Left cardiac atrium (tissue), 4 donors: ENCODE measurements at places on chromosomes 16 and 17. TPM values are rescaled to one million over a fixed set of nuclear protein-coding genes. Genes with fewer than 3 reads are reported as not detected.
A peak's percentile ranks its signal among the peaks of the same experiment; 100 is the strongest.

The ZNF23 gene
- 6.5 TPM for total RNA-seq

The ITGA3 gene
- total RNA-seq, result 26.5 TPM

The ADGRG3 gene
- total RNA-seq, result 1.1 TPM

The RMI2 gene
- total RNA-seq, result 2.4 TPM

The GABARAP gene
- 475 TPM for total RNA-seq

The MT1G gene
- 3.6 TPM for total RNA-seq

The C17orf113 gene
- 0.68 TPM for total RNA-seq

The MEFV gene
- 1.9 TPM for total RNA-seq

The TMIGD1 gene
- total RNA-seq, result not detected

- no peak for DNase-seq
Measured at GRCh38 chr16:3467921-3468320, 24.4 kb downstream of the NAA60 start.

- DNase-seq, result no peak
Measured at GRCh38 chr17:49107211-49107557, 25.4 kb upstream of the B4GALNT2 start.

DNA sequence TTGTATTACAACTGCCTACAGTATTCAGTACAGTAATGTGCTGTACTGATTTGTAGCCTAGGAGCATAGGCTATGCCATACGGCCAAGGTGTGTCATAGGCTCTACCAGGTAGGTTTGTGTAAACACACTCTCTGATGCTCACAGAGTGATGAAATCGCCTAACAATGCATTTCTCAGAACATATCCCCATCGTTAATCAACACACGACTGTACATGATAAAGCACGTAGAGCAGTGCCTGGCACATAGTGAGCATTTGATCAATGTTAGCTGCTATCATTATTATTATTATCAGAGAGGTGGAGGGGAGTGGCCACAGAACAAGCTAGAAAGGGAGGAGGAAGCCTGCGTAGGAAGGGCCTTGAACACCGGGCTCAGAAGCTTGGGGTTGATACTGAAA, 81.1 kb upstream of the LHX1 start:
- no peak for DNase-seq

GRCh38 chr16:11135464-11135973, 120.5 kb downstream of the SOCS1 start:
- no peak for DNase-seq

DNA sequence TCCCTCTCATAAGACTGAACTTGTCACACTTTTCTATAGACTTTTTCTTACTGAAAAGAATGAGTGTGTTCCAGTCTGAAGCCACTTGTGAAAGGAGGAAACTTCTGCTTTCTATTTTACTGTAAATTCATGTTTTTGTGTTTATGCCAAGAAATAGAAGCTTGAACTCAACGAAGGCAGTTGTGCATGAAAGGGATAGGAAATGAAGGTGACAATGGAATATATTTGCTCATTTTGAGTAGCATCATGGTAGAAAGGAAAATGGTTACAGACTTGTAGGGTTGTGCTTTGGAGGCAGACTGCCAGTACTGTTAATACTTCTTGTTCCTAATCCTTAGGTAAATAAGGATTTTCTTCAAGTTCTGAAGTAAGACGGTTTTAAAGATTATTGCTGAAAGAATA, 8.1 kb downstream of the CLTC start:
- no peak for DNase-seq

- DNase-seq, result no peak
Measured at GRCh38 chr17:76735586-76736348, 1.4 kb downstream of the SRSF2 start.

- DNase-seq, result no peak
Measured at GRCh38 chr16:28986046-28986445, 1.2 kb downstream of the LAT start.

DNA sequence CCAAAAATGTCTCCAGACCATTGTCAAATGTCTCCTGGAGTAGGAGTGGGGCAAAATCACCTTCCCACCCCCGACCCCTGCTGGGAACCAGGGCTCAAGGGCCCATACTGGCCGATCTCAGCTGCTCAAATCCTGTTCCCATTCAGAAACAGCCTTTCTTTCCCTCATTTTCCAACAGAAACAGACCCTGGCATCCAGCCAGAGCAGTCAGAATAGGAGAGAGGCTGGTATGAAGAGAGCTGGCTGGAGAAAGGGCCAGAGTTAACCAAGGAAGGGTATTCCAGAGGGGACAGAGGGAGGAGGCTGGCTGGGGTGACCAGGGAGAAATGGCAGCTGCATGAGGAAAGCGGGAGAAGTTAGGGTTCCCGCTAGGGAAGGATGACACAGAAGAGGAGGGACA, 199.1 kb downstream of the XYLT1 start:
- DNase-seq, result peak; percentile 33

DNA sequence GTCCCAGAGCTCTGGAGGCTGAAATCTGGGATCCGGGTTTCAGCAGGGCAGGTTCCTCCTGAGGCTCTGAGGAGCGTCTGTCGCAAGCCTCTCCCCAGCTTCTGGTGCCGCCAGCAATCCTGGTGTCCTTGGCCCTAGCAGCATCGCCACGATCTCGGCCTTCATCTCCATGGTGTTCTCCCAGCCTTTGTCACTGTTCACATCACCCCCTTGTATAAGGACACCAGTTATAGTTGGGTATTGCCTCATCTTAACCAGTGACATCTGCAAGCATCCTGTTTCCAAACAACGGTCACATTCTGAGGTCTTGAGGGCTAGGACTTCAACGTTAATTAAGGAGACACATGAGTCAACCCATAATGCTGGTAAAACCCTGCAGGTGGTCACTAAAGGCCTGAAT, 2.8 kb upstream of the PPP1R27 start:
- no peak for DNase-seq

DNA sequence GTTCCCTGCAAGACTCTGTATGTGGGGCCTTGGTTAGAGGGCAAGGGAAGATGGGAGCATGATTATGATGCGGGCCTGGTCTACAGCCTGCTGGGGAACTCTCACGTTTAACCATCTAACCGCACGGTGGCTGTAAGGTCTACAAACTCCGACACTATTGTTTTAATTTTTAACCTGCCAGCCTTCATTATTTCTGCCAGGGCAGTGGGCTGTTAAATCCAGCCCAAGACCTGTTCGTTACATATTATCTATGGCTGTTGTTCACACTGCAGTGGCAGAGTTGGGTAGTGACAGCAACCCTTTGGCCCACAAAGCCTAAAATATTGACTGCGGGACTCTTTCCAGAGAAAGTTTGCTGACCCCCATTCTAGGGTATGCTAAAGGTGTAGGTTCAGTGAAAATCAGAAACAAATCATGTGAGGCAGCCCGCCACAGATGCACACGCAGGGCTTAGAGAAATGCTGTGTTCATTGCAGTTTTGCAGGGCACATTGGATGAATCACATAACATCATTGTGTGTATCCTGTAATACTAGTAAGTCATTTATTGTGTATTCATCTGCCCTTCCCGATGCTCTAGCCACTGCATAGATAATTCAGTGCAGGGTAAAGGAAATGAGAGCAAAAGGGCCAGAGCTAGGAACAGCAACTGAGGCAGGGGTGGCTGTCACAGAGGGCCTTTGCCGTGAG, 14.3 kb downstream of the SNX29 start:
- no peak for DNase-seq

- DNase-seq, result no peak
Measured at GRCh38 chr16:54649876-54650275, 280.8 kb upstream of the IRX5 start.

DNA sequence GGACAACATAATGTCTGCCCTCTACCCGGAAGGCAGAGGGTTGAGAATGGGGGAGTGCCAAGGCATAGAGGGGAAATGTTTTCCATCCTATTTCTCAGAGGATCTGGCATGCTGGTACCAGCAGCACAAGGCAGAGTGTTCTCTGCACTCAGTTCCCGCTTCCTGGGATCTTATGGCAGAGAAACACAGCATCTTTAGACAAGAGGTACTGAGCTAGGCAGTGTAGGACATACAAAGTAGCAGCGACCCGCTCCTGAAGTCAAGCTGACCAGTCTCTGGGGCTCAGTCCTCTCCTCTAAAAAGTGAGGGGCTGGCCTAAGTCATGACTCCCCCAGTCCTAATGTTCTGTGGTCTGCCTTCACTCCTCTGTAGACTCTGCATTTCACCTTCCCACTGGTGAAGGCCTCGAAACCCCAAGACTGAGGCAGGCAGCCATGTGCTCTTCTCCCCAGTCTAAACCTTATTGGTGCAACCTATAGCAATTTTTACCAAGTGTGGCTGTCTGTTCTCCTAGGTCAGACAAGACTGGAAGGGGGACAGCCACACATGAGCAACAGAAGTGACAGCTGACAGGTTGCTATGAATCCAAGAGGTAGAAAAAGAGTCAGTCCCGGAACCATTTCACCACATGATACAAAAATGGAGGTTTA, 11.3 kb upstream of the TSPOAP1 start:
- no peak for DNase-seq

DNA sequence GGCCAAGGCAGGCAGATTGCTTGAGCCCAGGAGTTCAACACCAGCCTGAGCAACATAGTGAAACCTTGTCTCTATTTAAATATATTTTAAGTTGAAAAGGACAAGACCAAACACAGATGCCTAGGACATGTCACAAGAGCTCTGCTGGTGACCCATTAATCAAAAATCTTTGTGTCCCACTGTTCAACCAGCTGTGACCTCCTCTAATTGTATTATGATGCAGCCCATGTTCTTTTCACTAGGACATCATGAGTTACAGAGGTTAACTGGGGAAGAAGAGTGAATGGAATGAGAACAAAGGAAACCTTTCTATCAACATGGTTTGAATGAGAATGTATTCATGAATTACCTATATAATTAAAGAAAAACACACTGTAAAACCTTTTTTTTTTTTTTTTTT, 7.0 kb downstream of the EFTUD2 start:
- DNase-seq, result no peak

- DNase-seq, result no peak
Measured at GRCh38 chr17:80888276-80889160, 103.1 kb upstream of the CHMP6 start.

GRCh38 chr16:70749681-70750601, 51.0 kb downstream of the VAC14 start:
- no peak for DNase-seq

GRCh38 chr16:53515811-53516210, 12.8 kb upstream of the AKTIP start:
- DNase-seq, result no peak

DNA sequence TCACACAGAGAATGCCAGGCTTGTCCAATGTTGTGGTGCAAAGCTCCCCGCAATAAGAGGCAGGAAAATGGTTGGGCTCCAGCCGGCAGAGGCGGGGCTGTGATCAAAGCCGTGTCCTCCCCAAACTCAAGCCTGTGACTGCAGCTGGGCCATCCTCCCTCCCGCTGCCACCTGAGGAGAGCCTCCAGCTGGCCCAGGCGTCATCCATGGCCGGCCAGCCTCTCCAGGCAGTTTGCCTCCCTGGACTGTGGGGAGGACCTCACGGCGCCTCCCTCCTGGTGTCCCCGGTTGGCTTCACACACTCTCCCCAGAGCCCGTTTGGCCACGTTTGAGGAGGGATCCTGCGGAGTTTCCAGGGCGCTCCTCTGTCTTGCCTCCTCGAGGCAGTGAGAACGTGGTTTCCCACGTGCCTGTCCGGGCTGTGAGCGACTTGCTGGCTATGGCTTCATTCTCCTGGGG, 134.1 kb downstream of the IRF8 start:
- DNase-seq, result no peak

GRCh38 chr17:69012895-69013805, 47.6 kb downstream of the ABCA9 start:
- no peak for DNase-seq

DNA sequence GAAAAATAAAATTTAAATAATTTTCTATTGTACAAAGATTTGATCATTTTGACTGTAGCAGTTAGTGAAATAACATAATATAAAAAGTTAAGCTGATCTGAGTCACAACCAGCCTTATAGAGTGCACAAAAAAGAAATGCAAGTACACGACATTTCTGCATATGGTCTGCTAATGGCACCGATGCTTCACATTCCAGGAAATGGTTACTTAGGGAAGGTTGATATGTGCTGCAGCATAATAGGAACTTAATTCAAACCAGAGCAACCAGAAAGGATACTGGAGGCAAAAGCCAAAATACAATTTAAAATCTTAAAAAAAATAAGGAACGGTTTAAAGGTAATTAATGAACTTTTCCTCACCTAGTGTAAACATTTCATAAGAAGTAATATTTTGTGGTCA, 10.0 kb upstream of the CFDP1 start:
- no peak for DNase-seq

GRCh38 chr16:84625556-84625955, 7.7 kb upstream of the COTL1 start:
- no peak for DNase-seq

- no peak for DNase-seq
Measured at GRCh38 chr16:82681592-82681991, 54.8 kb downstream of the CDH13 start.

DNA sequence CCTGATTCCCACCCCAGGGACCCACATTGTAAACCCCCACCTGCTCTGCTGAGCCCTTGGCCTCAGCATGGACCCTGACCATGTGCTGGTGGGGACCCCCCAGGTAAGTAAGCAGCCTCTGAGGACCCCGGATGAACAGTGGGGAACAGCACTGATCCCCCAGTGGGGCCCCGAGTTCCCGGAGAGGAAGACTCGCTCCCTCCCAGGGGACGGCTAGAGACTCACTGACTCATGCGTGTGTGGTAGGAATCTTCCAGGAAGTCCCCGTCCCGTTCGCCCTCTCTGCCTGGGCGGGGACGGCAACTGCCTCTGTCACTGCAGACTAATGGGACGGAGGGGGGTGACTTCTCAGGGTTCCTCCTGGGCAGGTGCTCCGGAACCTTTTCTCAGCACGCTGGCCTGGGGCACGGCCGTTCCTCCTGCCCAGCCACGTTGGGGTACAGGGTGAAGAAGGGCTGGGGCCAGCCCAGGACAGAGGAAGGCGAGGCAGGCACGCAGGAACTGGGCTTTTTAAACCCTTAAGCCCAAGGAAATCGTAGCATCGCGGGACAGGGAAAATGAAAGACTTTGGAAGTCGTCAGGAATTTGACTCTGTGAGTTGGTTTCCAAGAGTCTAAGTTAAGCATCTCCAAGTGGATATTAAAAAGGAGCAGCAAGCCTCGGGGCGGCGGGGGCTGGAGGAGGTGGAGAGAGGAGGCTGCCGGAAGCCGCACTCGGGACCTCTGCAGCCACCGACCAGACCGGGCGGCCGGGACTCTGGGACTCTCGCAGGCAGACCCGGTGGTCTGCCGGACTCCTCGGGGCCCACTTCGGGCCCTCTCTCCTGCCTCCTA, 178.7 kb downstream of the SEC14L1 start:
- DNase-seq, result peak; percentile 90
